ENCODE measurements at places on chromosomes 1 and 21.

DNA sequence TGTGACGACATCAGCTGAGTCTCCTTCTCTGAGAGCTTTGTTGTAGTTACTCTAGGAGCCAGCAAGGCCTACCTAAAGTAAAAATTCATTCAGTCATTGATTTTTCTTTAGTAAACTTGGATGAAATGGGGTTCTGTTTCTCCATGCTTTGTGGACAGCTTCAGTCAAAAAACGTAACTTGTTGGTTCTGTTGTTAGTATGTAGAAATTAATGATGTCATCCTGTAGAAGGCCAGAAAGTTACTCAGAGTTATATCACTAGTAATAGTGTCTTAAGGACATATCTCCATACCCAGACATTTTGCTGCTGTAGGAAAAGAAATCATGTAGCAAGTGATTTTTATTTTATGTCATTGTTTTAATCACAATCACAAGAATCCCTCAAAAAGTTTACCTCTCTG is 43.0 kb downstream of the KDM1A start:
- no peak for DNase-seq

GRCh38 chr1:58000116-58000515 is 546.4 kb downstream of the OMA1 start:
- no peak for DNase-seq

- DNase-seq, result no peak
Measured at GRCh38 chr21:33682992-33683627, 40.8 kb downstream of the ITSN1 start.

GRCh38 chr1:15722836-15723532 is 13.1 kb upstream of the SLC25A34 start:
- DNase-seq, result no peak

DNA sequence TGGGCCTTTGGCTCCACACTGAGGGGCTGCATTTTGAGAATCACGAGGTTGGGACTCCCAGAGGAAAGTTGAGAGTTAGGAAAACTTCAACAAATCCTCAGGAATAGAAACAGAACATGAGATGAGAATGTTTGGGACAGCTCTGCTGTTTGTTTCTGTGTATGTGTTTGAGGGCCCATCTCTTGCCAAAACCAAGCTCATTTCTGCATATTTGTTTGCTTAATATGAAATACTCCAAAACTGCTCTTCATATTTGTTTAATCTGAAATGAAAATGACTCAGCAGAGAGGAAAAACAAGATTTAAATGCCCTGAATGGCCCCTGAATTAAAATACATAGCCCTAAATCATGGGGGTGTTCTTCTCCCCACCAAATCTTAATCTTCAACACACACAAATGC is 78.1 kb downstream of the DDR2 start:
- DNase-seq, result no peak

GRCh38 chr1:109290998-109291397 is 8.1 kb upstream of the PSRC1 start:
- no peak for DNase-seq

- no peak for DNase-seq
Measured at GRCh38 chr21:15730484-15731242, 881 bp downstream of the USP25 start.

- DNase-seq, result no peak
Measured at GRCh38 chr1:157154940-157155514, 16.8 kb upstream of the ETV3 start.

DNA sequence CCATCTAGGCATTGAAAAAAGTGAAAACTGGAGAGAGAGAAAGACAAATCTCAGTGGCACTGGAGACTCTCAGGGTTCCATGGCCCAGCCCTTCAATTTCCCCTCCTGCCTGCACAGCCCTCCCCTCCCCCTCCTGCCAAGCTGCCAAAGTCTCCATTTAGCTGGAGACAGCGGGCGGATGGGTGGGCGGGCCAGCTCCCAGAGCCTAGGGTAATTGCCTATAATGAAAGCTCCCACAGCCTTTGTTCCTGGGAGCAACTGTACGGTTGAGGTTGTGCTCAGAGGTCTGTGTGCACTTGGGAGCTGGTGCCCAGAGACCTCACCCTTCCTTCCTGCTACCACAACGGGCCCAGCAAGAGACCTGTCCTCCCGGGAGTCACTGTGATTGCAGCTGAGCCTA is 89.6 kb downstream of the NAV1 start:
- no peak for DNase-seq

DNA sequence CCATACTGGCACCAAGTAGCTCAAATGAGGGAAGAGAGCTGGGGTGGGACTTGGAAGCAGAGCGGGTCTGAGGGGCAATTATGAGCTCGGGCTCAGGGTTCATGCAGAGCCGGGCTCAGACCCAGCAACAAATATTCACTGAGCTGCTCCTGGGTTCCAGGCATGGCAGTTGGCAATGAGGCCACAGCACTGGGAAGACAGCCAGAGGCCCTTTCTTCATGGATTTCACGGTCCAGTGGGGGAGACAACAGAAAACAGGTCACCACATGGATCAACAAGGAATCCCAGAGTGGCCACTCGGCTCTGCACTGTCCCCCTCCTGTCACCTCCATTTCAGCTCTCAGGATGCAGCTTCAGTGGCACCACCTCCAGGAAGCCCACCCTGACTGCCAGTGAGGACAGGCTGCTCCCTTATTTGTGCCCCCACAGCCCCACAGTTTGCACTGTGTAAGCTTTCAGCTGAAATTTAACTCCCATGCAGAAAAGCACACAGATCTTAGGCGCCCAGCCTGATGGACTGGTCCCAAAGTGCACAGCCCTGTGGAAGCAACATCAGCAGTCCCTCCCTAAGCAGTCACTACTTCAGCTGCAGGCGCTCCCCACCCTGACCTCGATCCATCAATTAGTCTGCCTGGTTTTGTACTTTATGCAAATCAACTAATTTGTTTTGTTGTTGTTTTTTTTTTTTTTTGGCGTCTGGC is 22.4 kb downstream of the ARHGEF19 start:
- no peak for DNase-seq

GRCh38 chr1:48203287-48203900 is 19.1 kb upstream of the SLC5A9 start:
- no peak for DNase-seq

GRCh38 chr1:70085521-70085920 is 119.9 kb downstream of the LRRC40 start:
- DNase-seq, result no peak

DNA sequence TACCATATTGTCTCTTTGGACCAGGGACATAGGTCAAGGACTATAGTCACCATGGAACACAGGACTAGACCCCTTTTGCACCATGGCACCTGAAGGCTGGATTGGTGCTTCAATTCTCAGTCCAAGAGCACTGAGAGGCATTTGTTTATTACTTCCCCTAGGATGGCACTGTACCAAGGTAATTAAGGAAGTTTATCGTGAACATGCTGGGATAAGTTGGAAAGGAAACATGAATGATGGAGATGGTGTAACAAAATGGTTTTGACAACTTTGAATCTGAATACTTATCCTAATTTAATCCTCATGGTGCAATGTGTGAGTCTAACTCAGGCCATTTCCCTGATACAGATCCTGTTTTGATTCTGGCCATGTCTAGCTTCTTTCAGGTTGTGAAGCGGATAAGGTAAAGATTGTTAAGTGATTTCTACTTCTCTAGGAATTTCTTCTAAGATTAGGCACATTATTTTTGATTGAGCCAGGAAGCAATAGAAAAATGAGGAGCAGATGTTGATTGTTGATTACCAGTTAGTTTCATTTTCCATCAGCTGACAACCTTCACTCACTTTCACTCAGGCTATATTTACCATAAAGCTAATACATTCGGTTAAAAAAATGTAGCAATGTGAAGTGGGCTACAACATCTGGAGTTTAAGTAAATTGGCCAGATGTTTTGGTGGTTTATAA is 37.3 kb upstream of the SIPA1L2 start:
- no peak for DNase-seq

DNA sequence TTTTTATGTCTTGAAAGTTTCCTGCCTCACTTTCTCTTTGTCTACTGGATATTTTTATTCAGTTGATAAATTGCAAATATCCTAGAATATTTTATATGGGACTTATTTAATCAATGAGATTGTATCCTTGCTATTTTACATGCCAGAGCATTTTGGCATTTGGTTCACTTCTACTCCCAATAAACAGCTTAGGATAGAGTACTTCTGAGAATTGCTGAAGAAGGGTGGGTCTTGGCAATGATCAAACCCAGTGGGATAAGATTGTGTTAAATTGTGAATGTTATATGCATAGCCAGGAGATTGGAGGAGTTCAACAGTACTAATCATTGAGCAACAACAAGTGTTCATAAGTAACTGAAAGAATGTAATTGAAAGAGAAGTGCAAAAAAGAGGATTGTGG is 60.1 kb downstream of the SDCCAG8 start:
- DNase-seq, result no peak

GRCh38 chr1:205735218-205735617 is 14.8 kb downstream of the NUCKS1 start:
- DNase-seq, result no peak

GRCh38 chr1:74689621-74690363 is 16.2 kb upstream of the ERICH3 start:
- DNase-seq, result no peak

GRCh38 chr1:228735871-228736586 is 750 bp downstream of the RHOU start:
- no peak for DNase-seq

GRCh38 chr1:232248276-232248820 is 381.6 kb downstream of the SIPA1L2 start:
- no peak for DNase-seq

DNA sequence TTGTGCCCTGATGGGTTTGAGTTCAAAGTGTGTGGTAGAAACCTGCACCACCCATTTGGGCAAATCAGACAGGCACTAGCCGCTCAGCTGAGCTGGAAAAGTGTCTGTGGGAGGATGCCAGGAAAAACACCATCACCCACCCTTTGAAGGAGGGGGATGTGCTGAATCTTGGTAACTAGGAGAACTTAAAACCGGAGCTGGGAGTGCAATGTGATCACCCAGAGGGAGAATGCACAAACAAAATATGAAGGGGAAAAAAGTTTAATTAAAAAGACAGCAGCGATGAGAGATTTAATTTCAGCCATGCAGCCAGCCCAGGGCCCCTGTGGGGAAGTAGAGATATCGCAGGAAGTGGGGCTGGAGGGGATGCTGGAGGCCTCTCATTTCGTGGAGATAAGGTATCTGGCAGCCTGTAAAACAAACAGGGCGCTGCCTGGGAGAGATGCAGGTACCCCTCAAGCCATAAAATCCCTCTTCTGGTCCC is 86.8 kb upstream of the BCAR3 start:
- DNase-seq, result no peak

GRCh38 chr1:86751923-86752322 is 47.5 kb downstream of the SH3GLB1 start:
- no peak for DNase-seq

- no peak for DNase-seq
Measured at GRCh38 chr1:169044296-169044695, 62.2 kb upstream of the ATP1B1 start.
